ENCODE measurements at places on chromosomes 6 and 20.
A peak's percentile ranks its signal among the peaks of the same experiment; 100 is the strongest.

DNA sequence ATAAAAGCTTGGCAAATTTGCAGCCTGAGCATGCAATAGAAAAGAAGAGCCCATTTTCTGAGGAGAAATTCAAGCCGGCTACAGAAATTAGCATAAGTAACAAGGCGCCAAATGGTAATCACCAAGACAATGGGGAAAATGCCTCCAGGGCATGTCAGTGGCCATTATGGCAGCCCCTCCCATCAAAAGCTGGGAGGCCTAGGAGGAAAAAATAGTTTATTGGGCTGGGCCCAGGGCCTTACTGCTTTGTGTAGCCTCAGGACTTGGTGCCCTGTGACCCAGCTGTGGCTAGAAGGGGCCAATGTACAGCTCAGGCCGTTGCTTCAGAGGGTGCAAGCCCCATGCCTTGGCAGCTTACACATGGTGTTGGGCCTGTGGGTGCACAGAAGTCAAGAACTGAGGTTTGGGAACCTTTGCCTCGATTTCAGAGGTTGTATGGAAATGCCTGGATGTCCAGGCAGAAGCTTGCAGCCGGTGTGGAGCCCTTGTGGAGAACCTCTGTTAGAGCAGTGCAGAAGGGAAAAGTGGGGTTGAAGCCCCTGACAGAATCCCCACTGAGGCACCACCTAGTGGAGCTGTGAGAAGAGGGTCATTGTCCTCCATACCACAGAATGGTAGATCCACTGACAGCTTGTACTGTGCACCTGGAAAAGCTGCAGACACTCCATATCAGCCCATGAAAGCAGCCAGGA lies 328.5 kb upstream of the MAP3K7 start:
- H3K4me1 ChIP-seq: no peaks in the 10 kb centered on the region
- no peaks in the 10 kb centered on the region for H3K36me3 ChIP-seq

- H3K36me3 ChIP-seq: peaks cover 8% of the 10 kb centered on the region
- H3K27me3 ChIP-seq: no peaks in the 10 kb centered on the region
- no peak overlapping the region for H3K27ac ChIP-seq
- no peak for DNase-seq
These were observed 8.6 kb downstream of the BYSL start for GRCh38 chr6:41929924-41930323.

- no peak for DNase-seq
- H3K27ac ChIP-seq: no peak overlapping the region
- no peak overlapping the region for H3K4me3 ChIP-seq
- H3K36me3 ChIP-seq: no peaks in the 10 kb centered on the region
- peaks cover 39% of the 10 kb centered on the region for H3K27me3 ChIP-seq
- no peaks in the 10 kb centered on the region for H3K4me1 ChIP-seq
These were observed 219.0 kb upstream of the PRND start for GRCh38 chr20:4502756-4503155.

DNA sequence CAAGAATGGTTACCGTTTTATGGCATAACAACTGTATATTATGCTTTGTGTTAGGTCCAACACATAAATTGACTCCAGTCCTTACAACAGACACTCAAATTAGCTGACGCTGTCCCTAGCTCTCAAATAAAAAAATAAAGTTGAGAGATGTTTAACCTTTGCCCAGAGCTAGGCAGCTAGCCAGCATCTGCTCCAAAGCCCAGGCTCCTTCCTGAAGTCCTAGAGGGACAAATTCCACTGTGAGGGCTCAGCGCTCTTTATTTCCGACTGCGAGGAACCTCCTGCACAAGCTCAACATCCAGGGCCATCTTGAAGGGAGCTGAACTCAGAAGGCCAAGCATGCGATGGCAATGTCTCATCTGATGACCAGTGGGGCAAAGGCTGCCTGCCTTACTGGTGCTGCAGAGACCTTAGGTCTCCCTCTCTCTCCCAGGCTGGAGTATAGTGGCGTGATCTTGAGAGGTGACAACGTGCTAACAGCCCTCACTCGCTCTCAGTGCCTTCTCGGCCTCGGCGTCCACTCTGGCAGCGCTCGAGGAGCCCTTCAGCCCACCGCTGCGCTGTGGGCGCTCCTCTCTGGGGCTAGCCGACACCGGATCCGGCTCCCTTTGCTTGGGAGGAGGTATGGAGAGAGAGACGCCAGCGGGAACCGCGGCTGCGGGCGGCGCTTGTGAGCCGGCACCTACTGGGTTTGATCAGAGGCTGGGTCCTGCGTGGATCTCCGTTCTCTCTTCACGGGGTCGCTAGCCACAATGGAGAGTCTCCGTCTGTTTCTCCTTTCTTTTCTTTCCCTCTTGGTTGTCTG lies 24.7 kb upstream of the GFOD1 start:
- no peak overlapping the region for H3K27ac ChIP-seq
- H3K4me1 ChIP-seq: no peaks in the 10 kb centered on the region
- peaks cover 29% of the 10 kb centered on the region for H3K27me3 ChIP-seq
- H3K36me3 ChIP-seq: peaks cover 3% of the 10 kb centered on the region
- H3K4me3 ChIP-seq: no peak overlapping the region
- no peak for DNase-seq

DNA sequence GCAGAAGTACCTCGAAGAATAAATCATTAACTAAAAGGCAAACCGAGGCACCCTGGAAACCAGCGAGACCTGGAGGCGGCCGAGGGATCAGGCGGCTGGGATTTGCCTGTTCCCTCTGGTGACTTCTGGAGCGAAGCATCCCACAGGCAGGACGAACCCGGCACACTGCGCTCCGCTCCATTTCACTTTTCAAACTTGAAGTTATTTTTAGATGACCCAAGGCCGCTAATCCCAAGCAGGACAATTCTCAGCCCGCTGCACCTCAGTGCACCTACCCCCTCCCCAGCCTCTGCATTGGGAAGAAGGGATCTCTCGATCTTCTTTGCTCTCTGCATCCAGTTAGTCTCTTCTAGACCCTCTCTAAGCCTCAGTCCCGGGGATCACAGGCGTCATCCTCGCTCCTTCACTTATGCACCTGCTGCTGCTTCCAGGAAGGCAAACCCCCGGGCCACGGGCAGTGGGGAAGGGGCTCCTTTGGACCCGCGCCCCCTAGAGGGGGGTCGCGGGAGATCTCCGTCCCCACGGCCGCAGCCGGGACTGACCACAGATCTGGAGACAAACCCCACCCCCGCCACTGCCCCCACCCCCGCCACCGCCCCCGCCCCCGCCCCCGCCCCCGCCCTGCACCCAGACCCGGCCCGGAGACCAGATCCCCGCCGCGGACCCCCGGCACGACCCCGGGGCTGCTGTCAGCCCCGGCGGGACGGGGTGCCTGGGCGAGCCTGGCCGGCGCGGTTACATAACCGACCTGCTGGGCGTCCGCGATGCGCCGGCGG lies 636 bp downstream of the RCAN2 start:
- no peak for DNase-seq
- H3K27ac ChIP-seq: no peak overlapping the region
- peaks cover 82% of the 10 kb centered on the region for H3K27me3 ChIP-seq

- no peak for DNase-seq
- peaks cover 7% of the 10 kb centered on the region for H3K27me3 ChIP-seq
- H3K36me3 ChIP-seq: no peaks in the 10 kb centered on the region
- no peak overlapping the region for H3K27ac ChIP-seq
These were observed 785.6 kb upstream of the GJE1 start for GRCh38 chr6:141347086-141347485.

- H3K36me3 ChIP-seq: no peaks in the 10 kb centered on the region
- peak overlapping the region; percentile 63 for H3K4me3 ChIP-seq
- peaks cover 15% of the 10 kb centered on the region for H3K27me3 ChIP-seq
- no peak for DNase-seq
- peaks cover 35% of the 10 kb centered on the region for H3K4me1 ChIP-seq
- H3K27ac ChIP-seq: peak overlapping the region; percentile 57
These were observed 95.8 kb downstream of the TMEM242 start for GRCh38 chr6:157227202-157228166.

GRCh38 chr6:50404643-50405042 lies 308.7 kb upstream of the TFAP2D start:
- H3K36me3 ChIP-seq: no peaks in the 10 kb centered on the region
- H3K4me3 ChIP-seq: no peak overlapping the region
- H3K27ac ChIP-seq: no peak overlapping the region
- no peaks in the 10 kb centered on the region for H3K4me1 ChIP-seq
- no peak for DNase-seq
- no peaks in the 10 kb centered on the region for H3K27me3 ChIP-seq

DNA sequence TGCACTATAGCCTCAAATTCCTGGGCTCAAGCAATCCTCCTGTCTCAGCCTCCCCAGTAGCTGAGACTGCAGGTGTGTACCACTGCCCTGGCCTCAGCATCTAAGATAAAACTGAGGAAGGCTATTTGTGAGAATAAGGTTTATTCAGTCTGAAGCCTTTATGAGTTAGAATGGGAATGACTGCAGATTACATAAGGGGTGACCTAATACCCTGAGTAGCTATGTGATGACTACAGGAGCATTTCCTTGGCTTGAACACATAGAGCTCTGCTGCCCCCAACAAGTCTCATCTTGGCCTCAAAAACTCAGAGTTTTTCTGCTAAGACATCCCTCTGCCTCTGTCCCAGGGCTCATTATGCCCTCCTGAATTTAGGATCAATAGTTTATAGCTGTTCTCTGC lies 7.6 kb downstream of the GSS start:
- H3K4me1 ChIP-seq: peaks cover 5% of the 10 kb centered on the region
- peak overlapping the region; percentile 29 for H3K27ac ChIP-seq
- no peaks in the 10 kb centered on the region for H3K27me3 ChIP-seq
- DNase-seq: no peak

GRCh38 chr6:15569035-15569995 lies 93.5 kb downstream of the DTNBP1 start:
- no peak overlapping the region for H3K4me3 ChIP-seq
- H3K27ac ChIP-seq: no peak overlapping the region
- H3K4me1 ChIP-seq: peaks cover 14% of the 10 kb centered on the region

- no peak overlapping the region for H3K4me3 ChIP-seq
- peaks cover 10% of the 10 kb centered on the region for H3K27me3 ChIP-seq
- no peak overlapping the region for H3K27ac ChIP-seq
- H3K36me3 ChIP-seq: no peaks in the 10 kb centered on the region
- no peak for DNase-seq
These were observed 136.4 kb upstream of the SALL4 start for GRCh38 chr20:51938559-51939258.

- DNase-seq: no peak
- H3K27me3 ChIP-seq: no peaks in the 10 kb centered on the region
- no peaks in the 10 kb centered on the region for H3K36me3 ChIP-seq
- H3K4me3 ChIP-seq: no peak overlapping the region
These were observed 955.6 kb downstream of the TBC1D32 start for GRCh38 chr6:120378582-120379220.

DNA sequence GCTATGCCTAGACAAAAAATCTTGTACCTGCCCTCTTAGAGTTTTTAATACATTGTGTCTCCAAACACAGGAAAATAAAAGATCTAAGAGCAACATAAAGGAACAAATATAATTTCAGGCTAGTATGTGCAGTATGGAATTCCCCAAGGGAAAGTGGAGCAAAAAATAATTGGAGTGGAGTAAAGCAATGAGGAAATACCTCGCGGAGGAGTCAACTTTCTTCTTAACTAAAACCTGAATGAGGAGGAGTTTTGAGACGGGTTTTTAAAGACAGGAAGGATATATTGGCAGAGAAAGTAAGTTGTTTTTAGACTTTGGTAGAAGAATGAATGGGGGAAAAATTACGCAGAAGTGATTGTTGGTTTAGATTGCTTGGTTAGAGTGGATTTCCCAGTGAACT lies 14.0 kb downstream of the HIVEP1 start:
- peaks cover 20% of the 10 kb centered on the region for H3K4me1 ChIP-seq
- H3K27me3 ChIP-seq: no peaks in the 10 kb centered on the region
- no peak for DNase-seq
- no peak overlapping the region for H3K27ac ChIP-seq
- H3K36me3 ChIP-seq: peaks cover 4% of the 10 kb centered on the region

- no peak overlapping the region for H3K27ac ChIP-seq
- H3K4me1 ChIP-seq: no peaks in the 10 kb centered on the region
- no peaks in the 10 kb centered on the region for H3K27me3 ChIP-seq
These were observed 120.2 kb downstream of the MBOAT1 start for GRCh38 chr6:20092071-20092566.

DNA sequence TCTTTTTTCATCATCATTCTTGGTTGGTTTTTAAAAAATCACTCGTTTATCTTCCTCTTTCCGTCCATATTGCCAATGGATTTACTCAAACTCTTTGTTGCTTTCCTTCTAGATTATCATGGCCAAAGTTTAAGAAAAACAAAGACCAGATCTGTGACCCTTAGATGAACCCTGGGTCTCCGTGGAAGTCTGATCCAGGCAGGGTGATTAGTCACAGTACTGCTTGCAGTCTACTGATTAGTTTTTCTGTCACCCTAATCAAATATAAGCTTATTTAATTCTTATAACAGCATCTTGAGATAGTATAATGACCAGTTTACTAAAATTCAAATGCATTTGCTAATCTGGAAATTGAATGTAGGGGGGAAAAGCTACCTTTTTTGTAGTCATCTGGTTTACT lies 6.0 kb upstream of the SMIM28 start:
- no peak overlapping the region for H3K4me3 ChIP-seq
- H3K36me3 ChIP-seq: peaks cover 5% of the 10 kb centered on the region
- peak overlapping the region; percentile 61 for H3K27ac ChIP-seq
- H3K4me1 ChIP-seq: no peaks in the 10 kb centered on the region

DNA sequence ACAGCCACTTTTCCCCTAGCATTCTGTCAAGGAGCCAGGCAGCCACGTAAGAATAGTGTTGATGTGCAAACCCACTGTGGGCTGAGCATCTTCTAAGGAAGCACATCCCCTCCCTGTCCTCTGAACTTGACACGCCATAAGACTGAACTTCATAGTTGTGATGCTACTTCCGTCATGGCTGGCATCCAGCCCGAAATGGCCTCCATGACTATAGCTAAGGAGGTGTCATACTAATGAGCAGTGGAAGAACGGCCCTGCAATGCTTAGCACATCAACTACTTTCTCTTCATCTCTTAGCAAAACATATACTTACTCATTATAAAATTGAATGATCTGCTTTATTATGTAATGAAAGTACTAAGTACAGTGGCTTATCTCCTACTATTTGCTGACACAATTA lies 110.2 kb downstream of the GJA10 start:
- peaks cover 17% of the 10 kb centered on the region for H3K4me1 ChIP-seq
- no peaks in the 10 kb centered on the region for H3K27me3 ChIP-seq
- H3K36me3 ChIP-seq: peaks cover 8% of the 10 kb centered on the region
- DNase-seq: no peak
- H3K27ac ChIP-seq: peak overlapping the region; percentile 47
- no peak overlapping the region for H3K4me3 ChIP-seq

DNA sequence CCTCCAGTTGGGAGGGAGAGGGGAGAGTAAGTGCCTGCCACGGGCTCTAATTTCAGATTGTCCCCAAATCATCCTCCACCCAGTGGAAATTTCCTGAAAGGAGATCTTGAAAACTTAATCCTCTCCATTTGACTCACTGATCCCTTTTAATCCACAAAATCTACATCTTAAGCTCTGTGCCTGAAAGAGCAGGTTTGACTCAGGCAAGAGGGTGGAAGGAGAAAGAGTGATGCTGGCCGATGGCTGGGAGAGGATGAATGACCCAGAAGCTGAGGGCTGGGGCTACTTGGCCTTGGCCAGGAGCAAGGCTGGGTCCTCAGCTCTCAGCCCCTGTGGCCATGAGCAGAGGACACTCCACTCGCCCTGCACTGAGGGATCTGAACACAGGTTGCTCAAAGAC lies 8.1 kb downstream of the BPIFA2 start:
- peaks cover 4% of the 10 kb centered on the region for H3K27me3 ChIP-seq
- no peak for DNase-seq
- no peak overlapping the region for H3K27ac ChIP-seq
- H3K4me3 ChIP-seq: no peak overlapping the region
- H3K36me3 ChIP-seq: no peaks in the 10 kb centered on the region
- H3K4me1 ChIP-seq: no peaks in the 10 kb centered on the region

GRCh38 chr6:144749263-144749662 lies 464.1 kb downstream of the UTRN start:
- H3K4me3 ChIP-seq: no peak overlapping the region
- H3K27me3 ChIP-seq: no peaks in the 10 kb centered on the region
- no peak for DNase-seq
- H3K27ac ChIP-seq: no peak overlapping the region

All from T-helper 17 cell (primary cell).